ENCODE measurements at places on chromosomes 5 and 9.

GRCh38 chr5:57780961-57781325 is 298.3 kb upstream of the ACTBL2 start:
- no peak for DNase-seq

DNA sequence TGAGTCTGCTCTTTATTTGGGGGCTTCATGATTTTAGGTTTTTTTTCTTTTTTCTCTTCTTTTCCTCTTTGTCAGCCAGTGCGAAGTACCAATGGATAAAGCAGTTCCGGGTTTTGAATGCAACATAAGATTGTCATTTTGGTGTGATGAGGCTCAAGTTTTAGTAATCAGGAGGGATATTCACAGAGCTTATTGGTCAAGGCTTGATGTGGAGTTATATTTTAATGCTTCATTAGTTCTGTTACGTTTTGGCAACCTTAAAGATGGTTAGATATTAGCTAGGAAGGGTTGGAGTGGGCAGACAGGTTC is 1.4 kb downstream of the PIK3R1 start:
- DNase-seq: no peak

DNA sequence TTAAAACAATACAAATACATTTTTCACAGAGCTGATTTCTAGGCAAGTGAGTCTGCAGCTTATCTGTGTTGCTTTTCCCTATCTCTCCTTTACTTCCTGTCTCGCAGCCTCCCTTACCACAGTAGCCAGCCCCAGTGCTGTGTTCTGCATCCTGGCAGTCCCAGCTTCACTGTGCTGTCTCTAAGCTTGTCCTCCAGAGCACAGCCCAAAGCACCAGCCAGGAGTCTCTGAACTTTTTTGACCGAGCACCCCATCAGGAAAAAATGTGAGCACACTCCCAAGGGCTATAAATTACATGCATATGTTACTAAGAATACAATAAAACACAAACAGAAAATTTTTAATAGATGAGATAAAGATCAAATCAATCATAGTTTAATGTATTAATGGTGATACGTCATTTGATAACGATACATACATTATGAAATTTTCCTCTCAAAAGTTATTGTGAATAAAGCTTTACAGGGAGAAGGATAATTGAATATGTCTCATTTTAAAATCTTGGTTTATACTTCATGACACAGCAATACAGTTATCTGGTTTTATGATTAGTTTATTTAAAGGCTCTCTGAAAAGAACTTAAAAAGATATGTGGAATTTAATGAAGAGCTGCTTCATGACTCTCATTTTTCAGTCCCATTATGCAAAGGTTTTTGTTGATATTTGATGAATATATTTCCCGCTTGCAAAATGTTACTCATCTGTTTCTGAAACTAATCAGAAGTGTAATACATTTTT is 7.3 kb upstream of the RHOBTB3 start:
- DNase-seq: no peak

DNA sequence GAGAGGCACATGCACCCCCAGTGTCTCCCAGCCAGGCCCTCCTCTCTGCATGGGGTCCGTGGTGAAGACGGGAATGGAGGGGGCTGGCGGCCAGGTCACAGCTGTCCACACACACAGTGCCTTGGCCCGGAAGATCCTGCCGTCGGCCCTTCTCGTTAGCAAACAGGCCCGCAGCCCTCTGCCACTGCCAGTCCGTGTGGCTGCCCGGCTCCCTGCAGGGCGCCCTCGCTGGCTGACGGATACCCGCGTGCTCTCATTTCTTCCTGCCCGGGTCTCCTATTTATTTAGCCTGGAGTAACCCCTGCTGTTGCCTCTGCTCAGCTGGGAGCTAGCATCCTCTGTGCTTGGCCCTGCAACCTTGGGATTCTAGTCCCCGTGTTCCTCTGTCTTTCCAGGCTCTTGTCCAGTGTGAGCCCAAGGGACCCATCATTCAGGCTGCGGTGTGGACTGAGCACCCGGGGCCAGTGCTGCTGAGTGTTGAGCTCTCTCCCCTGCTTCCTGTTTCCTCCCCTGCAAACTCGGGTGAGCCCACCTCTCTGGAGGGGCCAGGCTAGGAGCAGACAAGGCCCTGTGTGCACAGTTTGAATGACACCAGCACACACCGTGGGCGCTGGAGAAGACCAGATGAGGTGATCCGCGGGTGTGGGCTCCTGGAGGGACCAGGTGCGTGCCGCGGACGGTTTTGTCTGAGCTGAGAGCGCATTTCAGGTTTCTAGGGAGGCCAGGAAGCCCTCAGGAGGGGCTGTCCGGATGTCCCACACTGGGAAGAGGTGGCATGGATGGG is 14.6 kb upstream of the RNU6ATAC start:
- no peak for DNase-seq

GRCh38 chr5:6715271-6715670 is 2.0 kb downstream of the TENT4A start:
- DNase-seq: no peak

- no peak for DNase-seq
Measured at GRCh38 chr9:35510383-35510753, 20.5 kb downstream of the RUSC2 start.

DNA sequence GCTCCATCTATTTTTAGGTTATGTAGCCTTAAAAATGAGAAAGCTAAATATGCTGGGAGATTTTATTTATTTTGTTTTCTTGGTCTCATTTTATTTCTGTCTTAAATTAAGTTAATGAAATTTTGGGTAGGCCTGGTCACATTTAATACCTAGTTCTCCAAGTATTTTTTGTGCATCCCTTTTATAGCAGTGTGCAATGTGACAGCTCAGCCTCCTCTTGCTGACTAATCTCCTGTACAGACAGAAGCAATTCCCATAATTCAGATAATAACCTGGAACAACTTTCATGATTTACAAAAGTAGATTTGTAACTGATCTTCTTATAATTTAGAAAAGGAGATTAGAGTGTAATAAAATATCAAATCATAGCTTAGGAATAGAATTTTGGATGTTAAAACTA is 403.9 kb downstream of the ADGRV1 start:
- DNase-seq: no peak

- no peak for DNase-seq
Measured at GRCh38 chr5:168353216-168353957, 61.9 kb downstream of the WWC1 start.

GRCh38 chr5:102819634-102820033 is 64.5 kb downstream of the PAM start:
- DNase-seq: no peak

DNA sequence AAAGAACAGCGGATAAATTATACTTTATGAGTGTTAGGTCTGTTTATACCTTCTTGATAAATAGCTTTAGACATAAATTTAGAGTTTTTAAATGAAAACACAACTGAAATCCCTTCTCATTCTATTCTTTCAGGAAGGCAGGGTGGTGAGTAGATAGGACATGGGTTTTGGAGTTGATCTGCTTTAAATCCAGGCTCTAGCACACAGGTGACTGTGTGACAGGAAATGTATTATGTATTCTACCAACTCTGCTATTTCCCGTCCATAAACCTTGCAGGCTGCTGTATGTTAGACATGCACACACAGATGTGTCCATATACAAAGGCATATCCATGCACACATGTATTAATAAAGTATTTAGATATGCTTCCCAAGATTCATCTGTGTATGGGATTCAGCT is 19.3 kb upstream of the CARTPT start:
- DNase-seq: no peak

DNA sequence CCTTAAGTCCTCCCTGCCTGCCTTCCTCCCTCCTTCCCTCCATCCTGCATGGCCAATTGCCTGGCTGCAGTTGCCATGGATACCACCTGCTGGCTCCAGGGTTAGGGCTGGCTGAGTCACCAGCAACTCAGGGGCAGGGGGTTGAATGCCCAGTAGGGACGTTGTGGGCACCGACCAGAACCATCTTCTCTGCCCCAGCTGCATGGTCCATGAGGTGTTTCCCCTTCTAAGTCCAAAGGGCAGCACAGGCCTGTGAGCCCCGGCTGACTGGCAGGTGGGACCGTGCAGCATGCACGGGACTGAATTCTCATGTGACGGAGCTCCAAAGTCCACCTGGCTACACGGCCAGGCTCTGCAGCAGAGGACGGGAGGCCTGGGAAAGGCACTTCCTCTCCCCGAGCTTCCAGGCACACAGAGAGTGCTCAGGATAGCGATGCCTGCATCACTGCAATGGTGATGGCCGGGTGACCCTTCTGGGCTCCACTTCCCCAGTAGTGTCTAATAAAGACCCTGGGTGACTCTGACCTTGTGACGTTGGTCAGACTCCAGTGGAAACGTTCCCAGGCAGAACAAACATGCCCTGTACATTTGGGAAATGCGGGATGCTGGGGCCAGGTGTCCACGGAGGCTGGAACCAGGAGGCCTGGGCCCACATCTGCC is 5.7 kb downstream of the ASS1 start:
- no peak for DNase-seq

GRCh38 chr5:122581629-122582028 is 193.3 kb upstream of the SNX2 start:
- no peak for DNase-seq

DNA sequence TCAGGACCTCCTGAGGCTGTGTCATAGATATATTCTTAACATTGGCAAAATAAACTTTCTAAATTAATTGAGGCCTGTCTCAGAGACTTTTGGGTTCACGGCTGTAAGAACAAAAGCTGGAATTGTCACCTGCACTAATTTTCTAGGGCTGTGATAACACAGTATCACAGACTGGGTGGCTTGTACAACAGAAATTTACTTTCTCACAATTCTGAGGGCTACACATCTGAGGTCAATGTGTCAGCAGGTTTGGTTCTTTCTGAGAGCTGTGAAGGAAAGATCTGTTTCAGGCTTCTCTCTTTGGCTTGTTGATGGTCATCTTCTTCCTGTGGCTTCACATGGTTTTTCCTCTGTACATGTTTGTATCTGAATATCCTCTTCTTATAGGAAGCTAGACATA is 29.2 kb upstream of the NFIL3 start:
- no peak for DNase-seq

- no peak for DNase-seq
Measured at GRCh38 chr9:123660691-123661466, 269.0 kb downstream of the DENND1A start.

GRCh38 chr5:66777868-66778267 is 181.7 kb downstream of the MAST4 start:
- DNase-seq: no peak

DNA sequence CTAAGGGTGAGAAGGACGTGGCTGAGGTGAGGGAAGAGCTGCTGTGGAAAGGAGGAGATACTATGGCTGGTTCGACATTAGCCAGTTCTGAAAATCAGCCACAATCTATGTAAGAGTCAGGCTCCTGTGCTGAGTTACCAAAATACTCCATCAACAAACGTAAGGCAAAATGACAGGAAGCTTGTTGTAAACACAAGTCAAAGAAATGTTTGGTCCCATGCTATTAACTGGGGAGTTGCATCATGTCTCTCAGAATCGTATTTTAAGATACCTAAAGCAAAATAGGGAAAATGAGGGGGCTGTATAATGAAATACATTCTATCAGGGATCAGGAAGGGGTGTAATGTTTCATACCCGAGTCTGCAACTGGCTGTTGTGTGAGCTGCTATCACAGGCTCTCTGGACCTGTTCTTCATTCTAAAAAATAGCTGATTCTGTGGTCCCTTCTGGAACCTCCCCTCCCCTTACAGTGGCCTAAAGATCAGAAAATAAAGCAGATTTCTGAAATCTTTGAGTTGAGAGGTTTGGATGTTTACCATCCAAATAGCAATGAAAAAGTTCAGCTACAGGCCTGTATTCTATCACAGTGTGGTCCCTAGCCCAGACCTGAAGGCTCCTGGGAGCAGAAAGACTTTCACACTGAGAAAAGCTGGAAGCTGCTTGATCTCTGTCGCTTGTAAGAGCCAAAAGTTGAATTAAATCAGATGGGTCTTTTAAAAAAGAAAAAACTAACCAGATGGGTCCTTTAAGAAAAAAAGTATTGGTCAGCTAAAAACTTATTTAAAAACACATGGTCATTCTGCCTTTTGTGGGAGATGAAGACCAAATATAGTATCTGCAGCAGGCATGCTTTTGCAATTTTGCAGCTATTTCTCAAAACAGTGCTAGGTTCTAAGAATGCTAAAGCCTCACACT is 97.8 kb upstream of the SMC5 start:
- no peak for DNase-seq

DNA sequence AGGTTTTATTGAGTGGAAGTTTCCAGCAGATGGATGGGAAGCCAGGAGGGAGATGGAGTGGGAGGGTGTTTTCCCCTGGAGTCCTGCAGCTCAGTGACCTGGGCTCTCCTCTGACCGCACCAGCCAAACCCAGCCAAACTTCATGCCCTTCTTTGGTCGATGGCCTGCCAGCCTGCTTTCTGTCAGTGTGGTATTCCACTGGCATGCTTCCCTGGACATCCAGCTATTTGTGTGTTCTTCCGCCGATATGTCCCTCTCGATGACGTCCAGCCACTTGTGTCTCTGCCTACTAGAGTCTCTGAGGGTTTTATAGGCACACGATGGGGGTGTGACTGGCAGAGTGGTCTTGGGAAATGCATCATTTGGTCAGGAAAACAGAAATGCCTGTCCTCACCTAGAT is 33.8 kb downstream of the GPBP1 start:
- DNase-seq: no peak

DNA sequence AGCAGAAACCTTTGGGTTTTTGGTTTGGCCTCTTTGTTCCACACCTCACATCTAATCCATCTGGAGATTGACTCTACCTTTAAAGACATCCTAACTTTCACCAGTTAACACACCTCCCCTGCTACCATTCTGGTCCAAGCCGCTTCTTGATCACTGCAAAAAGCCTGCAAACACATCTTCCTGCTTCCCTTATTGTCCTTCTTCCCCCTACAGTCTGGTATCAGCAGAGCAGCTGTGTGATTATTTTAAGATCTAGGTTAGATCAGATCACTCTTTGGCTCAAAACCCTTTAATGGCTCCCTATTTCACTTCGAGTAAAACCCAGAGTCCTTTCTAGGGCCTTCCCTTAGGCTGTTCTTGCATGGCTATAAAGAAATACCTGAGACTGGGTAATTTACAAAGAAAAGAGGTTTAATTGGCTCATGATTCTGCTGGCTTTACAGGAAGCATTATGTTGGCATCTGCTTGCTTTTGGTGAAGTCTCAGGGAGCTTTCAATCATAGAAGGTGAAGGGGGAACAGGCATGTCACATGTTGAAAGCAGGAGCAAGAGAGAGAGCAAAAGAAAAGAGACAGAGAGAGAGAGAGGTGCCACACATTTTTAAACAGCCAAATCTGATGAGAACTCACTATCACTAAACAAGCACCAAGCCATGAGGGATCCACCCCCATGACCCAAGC is 1.5 kb upstream of the TEX10 start:
- DNase-seq: no peak

GRCh38 chr5:178231539-178232123 is 971 bp downstream of the PHYKPL start:
- DNase-seq: no peak

All from activated T-helper 1 cell treated with Interleukin-2 at 50 U/mL for 16 hours (primary cell).